ENCODE measurements at places on chromosomes 1 and 21. TPM values are rescaled to one million over a fixed set of nuclear protein-coding genes. Genes with fewer than 3 reads are reported as not detected.

The MEF2D gene
- total RNA-seq, result 6.0 TPM

The CD101 gene
- 0.09 TPM for total RNA-seq

The UROD gene
- total RNA-seq, result 114 TPM

The TAF13 gene
- total RNA-seq, result 287 TPM

The GOLT1A gene
- total RNA-seq, result not detected

The CLDN14 gene
- 0.27 TPM for total RNA-seq

The C1QC gene
- total RNA-seq, result not detected

The BEND5 gene
- total RNA-seq, result 0.45 TPM

The KRTAP24-1 gene
- not detected for total RNA-seq

The SMIM1 gene
- total RNA-seq, result 4.6 TPM

The AIRE gene
- total RNA-seq, result not detected

The PCAT6 gene
- not detected for total RNA-seq

The GBP6 gene
- total RNA-seq, result not detected

The MIER1 gene
- total RNA-seq, result 114 TPM

The PGLYRP3 gene
- total RNA-seq, result not detected

The KCNA3 gene
- total RNA-seq, result under 0.01 TPM

DNA sequence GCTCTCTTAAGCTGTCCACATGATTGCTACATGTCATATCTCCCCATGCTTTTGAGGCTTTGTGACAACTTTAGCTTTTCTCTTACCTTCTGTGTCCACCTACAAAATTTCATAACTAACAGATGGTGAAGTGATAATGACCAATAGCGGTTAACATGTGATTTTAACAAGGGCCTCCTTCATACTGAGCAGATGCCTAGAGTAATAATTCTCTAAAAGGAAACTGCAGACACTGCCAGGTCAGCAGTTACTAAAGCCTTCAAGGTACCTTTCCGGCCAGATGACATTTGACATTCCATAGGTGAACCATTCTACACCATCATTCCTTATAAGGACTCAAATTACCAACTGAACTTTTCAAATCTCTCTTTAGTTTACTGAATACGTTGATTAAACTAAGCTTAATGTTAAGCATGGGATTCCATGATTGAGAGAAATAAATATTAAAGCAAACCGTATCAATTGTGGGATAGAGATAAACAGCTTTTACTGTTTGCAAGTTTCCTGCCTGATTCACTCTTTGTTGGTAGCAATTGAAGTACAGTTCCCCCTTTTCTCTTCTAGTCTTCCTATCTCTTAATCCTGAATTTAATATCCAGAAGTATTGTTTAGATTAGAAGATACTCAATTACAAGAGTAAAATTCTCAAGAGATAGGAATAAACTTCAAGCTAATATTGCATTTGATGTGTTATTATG is 205.1 kb downstream of the PLA2G4A start:
- DNase-seq, result no peak

GRCh38 chr21:37677006-37677405 is 239.3 kb downstream of the KCNJ6 start:
- DNase-seq, result no peak

GRCh38 chr1:55592122-55592521 is 377.0 kb upstream of the USP24 start:
- peak; percentile 51 for DNase-seq

GRCh38 chr1:156582388-156583017 is 3.0 kb downstream of the TTC24 start:
- DNase-seq, result no peak

DNA sequence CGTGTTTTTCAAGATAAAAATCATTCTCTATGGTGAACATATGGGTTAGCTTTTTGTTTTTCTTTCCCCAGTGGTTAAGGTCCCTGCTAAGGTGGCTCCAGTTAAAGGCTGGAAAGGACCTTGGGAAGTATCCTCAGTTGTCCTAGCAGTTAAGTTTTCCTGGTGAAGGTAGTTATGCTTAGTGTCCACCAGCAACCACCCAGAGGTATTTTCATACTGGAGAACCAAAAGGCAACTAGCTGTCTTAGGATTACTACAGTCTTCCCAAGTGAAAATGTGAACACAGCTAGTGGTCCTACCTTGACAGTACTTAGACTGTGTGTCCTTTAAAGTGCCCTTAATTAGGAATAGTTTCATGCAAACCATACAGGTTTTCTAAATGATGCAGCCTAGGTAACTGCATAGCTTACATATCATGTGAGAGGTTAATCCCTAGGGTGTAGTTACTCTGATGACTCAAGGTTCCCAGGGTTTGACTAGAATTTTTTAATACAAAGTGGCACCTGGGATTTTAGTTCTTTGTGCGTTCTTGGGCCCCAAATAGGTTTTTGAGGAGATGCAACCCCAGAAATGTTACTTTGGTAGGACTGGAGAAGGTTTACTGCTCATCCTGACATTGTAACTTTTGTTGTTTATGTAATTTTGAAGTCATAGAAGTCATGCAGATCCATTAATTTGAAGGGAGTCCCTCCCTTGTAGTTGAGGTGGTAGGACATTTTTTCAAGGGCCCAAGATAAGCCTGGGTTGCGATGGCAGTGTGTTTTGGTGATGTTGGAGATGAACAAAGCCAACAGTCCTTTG is 36.5 kb downstream of the YY1AP1 start:
- DNase-seq, result no peak

- DNase-seq, result no peak
Observed at GRCh38 chr1:36645867-36646266, 163.2 kb upstream of the CSF3R start.

DNA sequence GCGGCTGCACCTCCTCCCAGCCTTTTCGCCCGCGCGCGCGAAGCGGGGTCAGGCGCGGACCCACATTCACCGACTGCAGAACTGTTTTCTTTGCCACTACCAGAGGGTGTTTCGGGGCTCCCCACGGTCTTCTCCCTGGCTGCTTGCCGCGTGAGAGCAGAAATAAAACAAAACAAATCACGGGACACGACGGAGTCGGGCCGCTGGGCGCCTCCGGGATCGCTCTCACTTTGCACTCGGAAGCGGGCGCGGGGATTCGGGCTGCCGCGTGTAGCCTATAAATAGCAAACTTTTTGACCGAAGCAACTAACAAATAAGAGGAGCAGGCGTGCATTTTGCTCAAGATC is 412.3 kb upstream of the ESRRG start:
- DNase-seq, result peak; percentile 2

GRCh38 chr1:25109531-25109951 is 122.8 kb downstream of the SYF2 start:
- DNase-seq, result no peak

GRCh38 chr21:35234725-35235124 is 185.6 kb upstream of the RUNX1 start:
- DNase-seq, result no peak

DNA sequence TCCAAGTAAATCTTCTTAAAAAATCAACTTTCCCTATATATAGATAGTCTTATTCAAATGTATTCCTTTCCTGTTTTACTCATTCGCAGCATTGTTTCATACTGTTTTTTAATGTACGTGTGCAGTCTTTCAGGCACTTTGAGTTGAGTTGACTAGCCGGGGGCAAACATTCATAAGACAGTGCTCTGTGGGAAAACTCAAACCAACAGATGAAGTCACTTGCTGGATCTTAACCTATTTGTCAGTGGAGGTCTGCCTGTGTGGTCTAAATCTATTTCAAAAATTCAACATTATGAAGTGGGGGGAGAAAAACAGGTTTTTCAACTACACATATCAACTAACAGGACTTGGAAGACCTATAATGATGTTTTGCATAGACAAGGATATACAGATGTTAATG is 6.2 kb downstream of the HSD11B1 start:
- no peak for DNase-seq

GRCh38 chr1:223106856-223107255 is 36.2 kb downstream of the TLR5 start:
- DNase-seq, result peak; percentile 81

DNA sequence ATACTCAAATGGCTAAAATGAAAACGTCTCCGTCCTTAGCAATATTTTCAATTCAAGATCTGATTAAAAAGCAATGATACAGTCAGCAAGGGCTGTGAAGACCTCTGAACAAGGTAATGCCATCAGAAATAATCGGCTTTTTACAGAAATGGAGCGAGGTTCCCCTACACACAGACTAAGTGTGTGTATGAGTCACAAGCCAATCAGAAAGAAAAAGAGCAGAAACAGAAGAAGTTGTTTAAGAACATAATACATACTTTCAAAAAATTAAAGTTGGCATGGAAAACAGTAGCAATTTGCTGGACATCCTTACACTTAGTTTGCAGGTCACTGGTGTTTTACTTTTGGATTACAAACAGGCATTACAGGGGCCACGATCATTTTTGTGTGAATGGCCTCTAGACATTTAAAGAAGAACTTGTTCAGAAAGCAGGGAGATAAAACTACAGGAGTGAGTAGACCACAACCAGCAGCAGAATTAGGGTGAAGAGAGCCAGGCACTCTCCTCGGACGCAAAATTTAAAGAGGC is 350.0 kb upstream of the RUNX1 start:
- no peak for DNase-seq

DNA sequence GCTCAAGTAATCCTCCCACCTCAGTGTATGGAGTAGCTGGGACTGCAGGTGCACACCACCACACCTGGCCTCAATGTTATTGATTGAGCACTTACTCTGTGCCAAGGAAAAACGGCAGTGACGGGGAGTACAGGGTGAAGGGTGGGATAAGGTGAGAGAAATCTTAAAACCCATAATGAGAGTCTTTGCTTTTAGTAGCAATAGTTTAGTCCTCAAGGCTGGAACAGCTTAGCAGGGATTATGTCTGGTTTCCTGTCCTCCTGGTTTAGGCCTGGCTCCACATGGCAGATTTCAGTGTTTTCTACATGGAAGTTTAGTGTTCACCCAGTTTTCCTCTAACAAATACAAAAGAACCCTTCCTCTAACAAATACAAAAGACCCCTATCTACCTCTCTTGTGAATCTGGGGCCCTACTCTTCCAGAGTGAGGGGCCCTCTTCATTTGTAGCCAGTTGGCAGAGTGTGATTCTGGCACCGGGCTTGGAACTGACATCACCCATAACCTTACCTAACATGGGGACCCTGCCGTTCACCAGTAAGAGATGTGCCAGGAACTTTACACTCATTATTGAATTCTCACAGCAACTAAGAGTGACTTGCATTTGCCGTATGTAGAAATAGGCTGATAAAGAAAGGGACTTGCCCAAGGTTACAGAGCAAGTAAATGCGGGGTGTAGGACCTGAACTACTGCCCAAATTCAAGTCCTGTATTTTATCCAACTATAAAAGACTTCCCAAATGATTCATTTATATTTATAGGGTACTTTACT is 6.9 kb downstream of the ZNF691 start:
- peak; percentile 4 for DNase-seq

DNA sequence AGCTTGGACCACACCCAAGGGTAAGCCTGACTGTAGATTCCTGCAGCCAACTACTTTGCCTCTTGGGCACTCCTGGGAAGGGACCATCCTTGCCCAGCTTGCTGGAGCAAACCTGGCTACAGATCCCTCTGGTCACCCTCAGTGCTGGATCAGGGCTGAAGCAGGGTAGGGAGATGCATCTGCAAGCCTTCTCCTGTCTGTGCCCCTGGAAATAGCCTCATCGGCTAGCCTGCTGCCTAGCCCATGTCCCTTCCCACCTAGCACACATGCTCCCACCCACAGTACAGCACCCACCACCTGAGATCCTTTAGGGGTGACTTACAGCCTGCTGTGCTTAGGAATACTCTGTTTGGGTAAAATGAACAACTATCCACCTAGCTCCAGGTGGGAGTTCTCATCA is 177.3 kb upstream of the HMGB4 start:
- no peak for DNase-seq

DNA sequence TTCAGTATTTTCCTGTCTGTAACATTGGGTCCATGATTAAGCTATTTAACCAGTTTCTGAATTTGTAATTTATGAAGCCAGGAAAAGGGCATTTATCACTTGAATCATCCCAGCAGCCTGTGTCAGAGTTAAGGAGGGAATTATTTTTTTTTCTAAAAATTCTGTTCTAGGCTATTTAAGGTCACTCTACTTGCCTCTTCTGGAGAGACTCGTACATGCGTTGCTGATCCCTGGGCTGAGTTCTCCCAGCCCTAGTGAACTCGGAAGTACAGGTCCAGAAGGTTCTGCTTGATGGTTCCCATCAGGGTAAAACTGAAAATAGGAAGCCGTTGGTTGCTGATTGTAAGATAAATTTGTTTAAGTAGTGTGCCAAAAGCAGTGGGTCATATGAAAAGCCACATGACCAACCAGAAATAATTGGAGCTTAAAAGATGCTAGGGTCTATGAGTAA is 90.7 kb downstream of the GPR88 start:
- no peak for DNase-seq

DNA sequence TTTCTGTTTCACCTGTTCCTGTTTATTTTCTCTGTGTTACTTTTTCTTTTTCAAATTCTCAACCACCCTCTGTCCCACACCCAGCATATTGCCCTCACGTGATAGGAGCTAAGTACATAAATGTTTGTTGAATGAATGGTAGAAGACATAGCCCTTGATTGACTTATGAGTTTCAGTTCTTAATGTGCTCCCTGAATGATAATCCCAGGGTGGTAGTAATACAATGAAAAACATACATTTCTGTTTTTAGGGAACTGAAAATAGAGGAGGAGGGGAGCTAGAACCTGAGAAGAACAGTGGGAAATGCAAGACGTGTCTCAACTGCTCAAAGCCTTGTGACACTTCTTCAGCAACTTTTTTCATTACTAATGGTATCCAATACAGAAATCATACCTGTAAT is 147.1 kb downstream of the SPATA46 start:
- no peak for DNase-seq

- peak; percentile 96 for DNase-seq
Observed at GRCh38 chr1:209354111-209354839, 229.2 kb upstream of the CAMK1G start.

DNA sequence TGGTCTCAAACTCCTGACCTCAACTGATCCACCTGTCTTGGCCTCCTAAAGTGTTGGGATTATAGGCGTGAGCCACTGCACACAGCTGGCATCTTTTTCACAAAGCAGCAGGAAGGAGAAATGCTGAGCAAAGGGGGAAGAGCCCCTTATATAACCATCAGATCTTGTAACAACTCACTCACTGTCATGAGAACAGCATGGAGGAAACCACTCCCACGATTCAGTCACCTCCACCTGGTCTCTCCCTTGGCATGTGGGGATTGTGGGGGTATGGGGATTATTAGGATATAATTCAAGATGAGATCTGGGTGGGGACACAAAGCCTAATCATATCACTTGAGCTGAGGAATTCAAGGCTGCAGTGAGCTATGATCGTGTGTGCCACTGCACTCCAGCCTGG is 3.0 kb upstream of the MFSD2A start:
- DNase-seq, result no peak
